ENCODE measurements at places on chromosomes 6 and 20.

- DNase-seq = no peak
Observed at GRCh38 chr6:11190625-11191245, 41.7 kb downstream of the NEDD9 start.

- no peak for DNase-seq
Observed at GRCh38 chr6:165677091-165677490, 14.1 kb upstream of the PDE10A start.

- DNase-seq = no peak
Observed at GRCh38 chr20:14879020-14879697, 541.7 kb upstream of the FLRT3 start.

DNA sequence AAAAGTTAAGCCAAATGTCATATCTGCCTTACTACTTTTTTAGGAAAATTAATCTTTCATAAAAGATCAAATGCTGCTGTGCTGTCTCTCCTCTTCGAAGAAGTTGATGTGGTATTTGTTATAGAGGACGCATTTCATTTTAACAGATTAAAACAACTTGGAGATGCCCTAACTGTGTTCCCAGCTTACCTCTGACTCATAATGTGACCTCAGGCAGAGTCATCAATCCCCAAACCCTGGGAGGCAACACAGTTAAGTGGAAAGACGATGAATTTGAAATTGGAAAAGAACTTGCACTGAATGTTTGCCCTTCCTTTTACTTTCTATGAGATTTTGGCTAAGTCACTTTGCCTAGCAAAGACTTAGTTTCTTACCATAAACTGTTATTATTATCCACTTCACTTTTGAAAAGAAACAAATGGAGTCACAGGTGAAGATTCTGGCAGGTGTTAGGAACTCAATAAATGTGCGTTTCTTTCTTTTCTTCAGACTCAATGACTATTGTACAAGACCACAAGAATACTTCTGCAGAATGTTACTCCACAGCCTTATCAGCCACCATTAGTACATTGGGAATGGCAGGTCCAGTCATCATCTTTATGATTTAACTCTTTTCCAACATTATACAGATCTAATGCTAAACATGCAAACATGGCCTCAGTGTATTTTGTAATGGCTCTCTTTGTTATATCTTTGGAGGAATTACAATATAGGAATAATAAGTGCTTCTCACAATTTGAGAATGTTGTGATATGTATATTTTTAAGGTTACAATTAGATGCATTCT is 102.6 kb downstream of the COL21A1 start:
- no peak for DNase-seq

DNA sequence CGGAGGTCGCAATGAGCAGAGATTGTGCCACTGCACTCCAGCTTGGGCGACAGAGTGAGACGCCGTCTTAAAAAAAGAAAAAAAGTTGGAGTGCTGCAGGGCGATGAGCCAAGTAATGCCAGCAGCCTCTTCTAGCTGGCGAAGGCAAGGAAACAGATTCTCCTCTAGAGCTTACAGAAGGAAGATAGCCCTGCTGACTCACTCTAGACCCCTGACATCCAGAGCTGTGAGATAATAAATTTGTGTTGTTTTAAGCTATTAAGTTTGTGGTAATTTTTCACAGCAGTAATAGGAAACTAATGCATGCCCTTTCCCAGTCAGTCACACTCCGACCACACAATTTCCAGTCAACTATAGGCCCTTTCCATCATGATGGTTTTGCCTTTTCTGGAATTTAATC is 16.4 kb downstream of the PRSS16 start:
- DNase-seq = no peak

GRCh38 chr20:44536175-44536574 is 14.3 kb upstream of the SERINC3 start:
- DNase-seq = no peak

- no peak for DNase-seq
Observed at GRCh38 chr20:63373996-63374395, 12.8 kb upstream of the CHRNA4 start.

GRCh38 chr6:69019832-69020231 is 384.8 kb downstream of the ADGRB3 start:
- no peak for DNase-seq

- DNase-seq = no peak
Observed at GRCh38 chr6:150456466-150456865, 87.7 kb downstream of the IYD start.

DNA sequence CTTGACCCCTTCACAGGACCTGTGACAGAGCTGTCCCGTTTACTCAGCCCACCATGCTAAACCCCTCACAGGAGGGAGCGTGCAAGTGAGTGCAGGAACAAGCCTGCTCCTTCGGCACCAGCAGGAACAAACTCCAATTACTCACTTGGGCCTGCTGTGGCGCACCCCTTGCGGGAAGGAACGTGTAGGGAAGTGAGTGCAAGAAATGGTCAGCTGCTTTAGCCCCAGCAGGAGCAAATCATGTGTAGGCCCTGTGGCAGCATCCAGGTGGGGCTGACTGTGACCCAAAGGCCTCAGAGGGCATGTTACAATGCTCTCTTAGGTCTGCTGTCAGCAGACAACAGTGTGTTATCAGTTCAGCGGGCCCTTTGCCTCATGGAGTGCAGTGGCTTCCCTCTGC is 574.4 kb downstream of the PRKN start:
- no peak for DNase-seq

DNA sequence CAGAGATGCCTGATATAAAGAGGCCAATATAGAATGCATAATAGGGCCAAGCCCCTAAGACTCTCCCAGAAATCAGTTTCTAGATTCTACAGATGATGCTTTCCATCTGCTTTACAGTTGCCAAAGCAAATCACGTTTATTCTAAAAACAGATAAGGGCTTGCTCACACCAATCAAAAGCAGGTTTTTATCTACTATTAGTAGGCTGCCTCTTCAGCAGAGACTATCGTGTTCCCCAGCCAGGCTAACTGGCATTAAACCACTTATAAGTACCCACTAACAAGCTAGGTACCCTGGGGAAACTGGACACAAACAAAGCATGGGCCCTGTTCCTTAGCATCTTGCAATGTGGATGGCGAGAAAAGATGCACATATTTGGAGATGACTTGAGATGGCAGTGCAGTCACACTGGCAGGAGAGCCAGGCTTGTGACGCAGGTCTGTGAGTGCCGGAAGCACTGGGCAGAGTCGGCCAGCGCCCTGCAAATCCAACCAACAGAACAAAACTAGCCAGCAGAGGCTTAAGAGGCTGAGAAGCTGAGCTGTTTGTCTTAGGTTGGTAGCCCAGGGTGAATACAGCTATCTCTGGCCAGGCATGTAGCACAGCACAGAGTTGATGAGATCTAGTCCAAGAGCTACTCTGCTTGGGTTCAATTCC is 73.4 kb downstream of the GFOD1 start:
- no peak for DNase-seq

GRCh38 chr6:32147401-32148132 is 4.2 kb downstream of the PRRT1 start:
- no peak for DNase-seq

DNA sequence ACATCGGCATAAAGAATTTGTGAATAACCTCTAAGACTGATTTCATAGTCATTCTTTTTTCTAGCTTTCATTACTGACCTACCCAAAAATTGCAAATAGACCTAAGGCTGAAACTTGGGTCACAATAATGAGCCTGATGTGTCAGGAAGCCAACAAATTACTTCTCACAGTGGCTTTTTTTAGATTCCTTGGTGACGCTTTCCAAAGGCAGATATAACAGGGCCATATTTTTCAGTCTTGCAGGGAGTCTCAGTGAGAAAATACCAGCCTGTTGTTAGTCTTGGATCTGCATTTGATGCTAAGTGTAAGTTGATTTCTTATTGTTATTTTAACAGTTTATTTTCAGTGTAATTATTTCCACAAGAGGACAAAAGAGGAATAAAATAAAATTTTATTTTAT is 179.7 kb downstream of the KHDC1L start:
- no peak for DNase-seq

- no peak for DNase-seq
Observed at GRCh38 chr6:89311853-89312531, 3.1 kb downstream of the GABRR2 start.

GRCh38 chr20:22623211-22623610 is 38.8 kb upstream of the FOXA2 start:
- no peak for DNase-seq

- no peak for DNase-seq
Observed at GRCh38 chr6:42176981-42177380, 3.8 kb downstream of the GUCA1A start.
